ENCODE measurements at places on chromosomes 5 and 9. TPM values are rescaled to one million over a fixed set of nuclear protein-coding genes. Genes with fewer than 3 reads are reported as not detected.

NUTM2F gene
- not detected for total RNA-seq

FAM169A gene
- 26.5 TPM for total RNA-seq

SLC45A2 gene
- not detected for total RNA-seq

AQP3 gene
- 5.8 TPM for total RNA-seq

LECT2 gene
- not detected for total RNA-seq

PCDHGB7 gene
- total RNA-seq, result 23.6 TPM

DNA sequence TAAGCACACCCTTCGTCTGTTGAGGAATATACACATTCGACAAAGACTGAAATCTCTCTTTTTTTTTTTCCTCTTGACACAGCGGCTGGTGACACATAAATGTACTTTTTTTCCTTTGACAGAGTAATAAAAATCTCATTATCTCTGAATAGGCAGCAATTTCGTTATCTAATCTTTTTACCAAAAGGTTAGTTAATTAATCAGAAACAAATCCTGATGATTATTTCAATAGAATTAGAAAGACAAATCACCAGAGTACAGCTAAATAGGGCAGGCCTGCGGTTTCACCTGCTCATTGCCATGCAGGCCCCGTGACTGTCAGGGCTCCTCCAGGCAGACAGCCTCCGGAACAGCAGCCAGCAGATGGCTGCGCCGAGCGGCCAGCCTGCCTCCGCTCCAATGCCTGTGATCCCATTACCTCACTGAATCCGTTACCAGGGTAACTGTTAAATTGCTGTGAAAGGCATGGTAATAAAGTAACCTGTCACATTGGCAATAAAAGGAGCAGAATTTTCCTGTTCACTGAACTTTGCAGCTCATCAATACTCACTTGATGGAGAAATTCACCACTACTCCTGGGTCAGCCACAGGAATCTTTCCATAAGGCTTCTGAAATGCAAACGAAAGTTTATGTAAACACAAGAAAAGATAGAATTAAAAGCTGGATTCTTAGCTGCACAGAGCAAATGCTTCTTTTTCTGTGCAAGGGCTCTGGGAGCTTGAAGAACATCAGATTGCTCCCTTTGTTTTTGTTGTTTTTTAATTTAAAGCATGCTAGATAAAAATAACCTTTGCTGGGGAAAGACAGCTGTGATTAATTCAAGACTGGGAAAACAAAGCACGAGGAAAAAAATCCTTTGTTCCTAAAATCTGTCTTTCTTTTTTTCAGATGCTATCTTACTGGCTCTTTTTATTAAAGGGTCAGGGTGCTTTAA, 666.4 kb upstream of the ZNF608 start:
- peaks cover 3% of the 10 kb centered on the region for H3K4me1 ChIP-seq
- peak overlapping the region; percentile 65 for H3K27ac ChIP-seq
- no peaks in the 10 kb centered on the region for H3K36me3 ChIP-seq
- peak overlapping the region; percentile 23 for H3K4me3 ChIP-seq
- no peaks in the 10 kb centered on the region for H3K27me3 ChIP-seq

DNA sequence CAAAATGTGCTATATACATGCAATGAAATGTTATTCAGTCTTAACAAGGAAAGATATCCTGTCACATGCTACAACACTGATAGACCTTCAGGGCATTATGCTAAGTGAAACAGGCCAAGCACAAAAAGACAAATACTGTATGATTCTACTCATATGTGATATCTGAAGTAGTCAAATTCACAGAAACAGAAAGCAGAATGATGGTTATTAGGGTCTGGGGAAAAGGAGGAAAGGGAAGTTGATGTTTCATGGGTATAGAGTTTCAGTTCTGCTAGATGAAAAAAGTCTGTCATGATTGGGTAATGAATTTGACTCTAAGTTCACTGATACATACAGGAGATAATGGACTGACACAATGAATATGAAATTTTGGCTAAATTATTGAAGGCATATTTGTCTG, 11.2 kb upstream of the RIC1 start:
- H3K27me3 ChIP-seq, result no peaks in the 10 kb centered on the region
- no peaks in the 10 kb centered on the region for H3K4me1 ChIP-seq
- H3K36me3 ChIP-seq, result no peaks in the 10 kb centered on the region
- no peak for DNase-seq
- H3K4me3 ChIP-seq, result no peak overlapping the region
- no peak overlapping the region for H3K27ac ChIP-seq

DNA sequence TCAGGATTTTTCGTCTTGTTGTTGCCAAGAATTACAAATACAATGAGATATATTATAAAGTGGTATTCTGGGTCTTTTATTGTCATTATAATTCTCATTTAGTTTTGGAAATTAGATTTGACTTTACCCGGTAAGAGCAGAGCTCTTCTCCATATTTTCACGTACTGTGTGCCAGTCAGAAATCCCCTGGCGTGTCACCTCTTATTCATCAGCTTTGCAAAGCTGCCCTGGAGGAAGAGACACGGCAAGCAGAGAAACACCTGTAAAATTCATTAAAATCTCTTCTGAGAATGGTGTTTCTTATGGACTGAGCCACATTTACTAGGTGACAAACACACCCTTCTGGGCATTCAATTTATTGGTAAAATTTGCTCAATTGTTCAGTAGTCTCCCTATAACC, 440.4 kb downstream of the HINT1 start:
- DNase-seq, result no peak
- H3K27me3 ChIP-seq, result no peaks in the 10 kb centered on the region
- no peak overlapping the region for H3K4me3 ChIP-seq
- H3K36me3 ChIP-seq, result no peaks in the 10 kb centered on the region
- no peak overlapping the region for H3K27ac ChIP-seq
- no peaks in the 10 kb centered on the region for H3K4me1 ChIP-seq

GRCh38 chr9:106017198-106017740, 322.9 kb downstream of the TMEM38B start:
- H3K27me3 ChIP-seq, result no peaks in the 10 kb centered on the region
- H3K36me3 ChIP-seq, result no peaks in the 10 kb centered on the region
- H3K4me3 ChIP-seq, result no peak overlapping the region
- DNase-seq, result no peak
- no peak overlapping the region for H3K27ac ChIP-seq
- H3K4me1 ChIP-seq, result no peaks in the 10 kb centered on the region

- DNase-seq, result no peak
- no peaks in the 10 kb centered on the region for H3K27me3 ChIP-seq
- no peak overlapping the region for H3K4me3 ChIP-seq
- no peaks in the 10 kb centered on the region for H3K36me3 ChIP-seq
Observed at GRCh38 chr9:118414676-118415075, 710.5 kb downstream of the TLR4 start.

DNA sequence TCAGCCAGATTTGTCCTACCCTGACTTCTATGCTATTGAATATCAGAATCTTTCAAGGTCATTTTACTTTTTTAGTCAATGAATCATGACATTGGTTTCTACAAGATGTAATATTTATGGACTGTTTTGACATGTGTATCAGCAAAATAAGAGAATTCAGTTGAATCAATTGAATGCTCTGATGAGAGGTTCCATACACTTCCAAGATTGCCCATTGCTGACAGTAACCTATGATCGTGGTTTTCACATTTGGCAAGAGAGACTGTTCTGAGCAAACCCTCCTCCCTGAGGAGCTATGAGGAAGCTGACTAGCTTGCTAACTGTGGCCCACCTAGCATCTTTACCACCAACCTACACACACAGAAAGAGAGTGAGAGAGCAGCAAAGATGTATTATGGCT, 56.7 kb upstream of the FST start:
- no peaks in the 10 kb centered on the region for H3K36me3 ChIP-seq
- no peak overlapping the region for H3K27ac ChIP-seq
- H3K27me3 ChIP-seq, result no peaks in the 10 kb centered on the region
- no peak overlapping the region for H3K4me3 ChIP-seq

DNA sequence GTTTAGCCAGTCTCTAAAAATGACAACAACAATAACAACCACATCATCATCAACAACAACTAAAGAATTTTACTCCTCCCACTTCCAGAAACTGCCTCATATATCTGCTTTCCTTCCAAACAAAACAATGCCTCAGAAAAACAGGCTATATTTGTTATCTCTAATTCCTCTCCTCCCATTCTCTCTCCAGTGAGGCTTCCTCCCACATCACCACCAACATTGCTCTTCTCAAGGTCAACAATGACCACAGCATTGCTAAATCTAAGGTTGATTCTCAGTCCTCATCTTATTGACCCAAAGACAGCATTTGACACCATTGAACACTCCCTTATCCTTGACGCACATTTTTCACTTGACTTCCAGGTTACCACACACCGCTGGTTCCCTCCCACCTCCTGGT, 38.1 kb upstream of the PRUNE2 start:
- no peak overlapping the region for H3K27ac ChIP-seq
- H3K4me3 ChIP-seq, result no peak overlapping the region
- no peaks in the 10 kb centered on the region for H3K4me1 ChIP-seq

GRCh38 chr5:124921694-124922093, 175.3 kb upstream of the ZNF608 start:
- DNase-seq, result no peak
- no peak overlapping the region for H3K27ac ChIP-seq
- H3K36me3 ChIP-seq, result no peaks in the 10 kb centered on the region

- H3K27me3 ChIP-seq, result no peaks in the 10 kb centered on the region
- H3K36me3 ChIP-seq, result no peaks in the 10 kb centered on the region
- DNase-seq, result no peak
- no peak overlapping the region for H3K27ac ChIP-seq
- H3K4me1 ChIP-seq, result no peaks in the 10 kb centered on the region
- H3K4me3 ChIP-seq, result no peak overlapping the region
Observed at GRCh38 chr5:170469414-170469813, 34.4 kb upstream of the KCNIP1 start.

- peak; percentile 16 for DNase-seq
- H3K4me1 ChIP-seq, result peaks cover 16% of the 10 kb centered on the region
- no peaks in the 10 kb centered on the region for H3K36me3 ChIP-seq
- H3K4me3 ChIP-seq, result no peak overlapping the region
- H3K27me3 ChIP-seq, result no peaks in the 10 kb centered on the region
Observed at GRCh38 chr5:179287631-179288030, 57.6 kb downstream of the ADAMTS2 start.

DNA sequence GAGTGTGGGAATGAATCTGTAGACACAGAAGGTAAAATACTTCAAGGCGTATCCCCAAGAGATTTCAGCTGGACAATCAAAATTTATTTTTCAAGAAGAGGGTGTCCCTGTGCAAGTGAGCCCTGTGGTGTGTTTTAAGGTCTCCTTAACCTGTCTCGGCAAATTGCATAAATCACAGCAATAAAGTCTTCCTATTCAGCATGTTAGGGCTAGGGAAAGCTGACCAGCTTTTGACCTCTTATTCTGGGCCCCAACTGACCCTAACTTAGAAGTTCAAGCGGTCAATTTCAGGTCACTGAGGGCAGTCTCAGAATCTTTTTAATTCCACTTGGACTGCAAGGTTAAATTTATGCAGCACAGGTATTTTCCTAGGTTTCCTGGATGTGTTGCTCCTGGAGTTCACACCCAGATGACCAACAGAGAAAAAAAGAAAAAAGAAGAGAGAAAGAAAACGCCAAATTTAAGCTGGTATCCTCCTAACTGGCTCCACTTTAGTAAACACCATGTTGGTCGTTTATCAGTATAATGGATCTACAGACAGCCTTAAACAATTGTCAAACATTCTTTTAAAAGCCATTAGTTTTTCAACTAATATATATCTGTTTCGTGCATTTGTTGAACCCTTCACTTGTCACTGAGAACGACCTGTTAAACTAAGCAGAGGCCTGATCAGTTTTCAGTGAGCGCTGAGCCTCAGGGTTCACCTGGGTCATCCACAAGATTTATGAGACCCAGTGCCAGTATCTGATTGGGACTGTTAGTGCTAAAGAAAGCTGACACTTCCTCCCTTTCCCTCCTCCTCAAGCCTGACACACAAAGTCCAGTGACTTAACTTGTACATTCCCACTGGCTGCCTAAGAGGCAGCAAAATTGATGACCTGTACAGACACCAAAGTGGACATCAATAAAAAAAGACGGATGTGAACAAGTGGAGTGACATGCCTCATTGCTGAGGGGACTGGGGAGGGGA, 546.1 kb downstream of the NR2F1-AS1 start:
- DNase-seq, result no peak
- H3K4me3 ChIP-seq, result no peak overlapping the region
- no peaks in the 10 kb centered on the region for H3K4me1 ChIP-seq
- H3K27me3 ChIP-seq, result no peaks in the 10 kb centered on the region

DNA sequence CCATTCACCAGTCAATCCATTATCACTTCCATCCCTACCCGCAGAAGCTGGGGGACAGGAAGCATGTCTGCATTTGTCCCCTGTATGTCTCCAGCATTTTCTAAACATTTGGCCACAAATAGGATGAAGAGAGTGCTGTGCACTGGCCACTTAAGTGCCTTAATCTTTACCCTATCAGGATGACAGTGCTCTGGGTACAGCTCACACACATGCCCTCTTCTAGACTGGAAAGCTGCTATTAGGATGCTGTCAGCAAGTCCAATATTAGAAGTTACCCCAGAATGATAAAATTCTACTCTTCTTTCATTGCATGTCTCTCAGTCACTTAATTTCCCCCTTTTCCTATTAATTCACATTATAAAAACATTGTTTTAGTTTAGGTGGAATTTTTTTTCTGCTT, 168.4 kb downstream of the RASEF start:
- H3K4me1 ChIP-seq, result no peaks in the 10 kb centered on the region
- no peaks in the 10 kb centered on the region for H3K36me3 ChIP-seq
- H3K27me3 ChIP-seq, result no peaks in the 10 kb centered on the region
- H3K4me3 ChIP-seq, result no peak overlapping the region
- no peak overlapping the region for H3K27ac ChIP-seq

GRCh38 chr5:103340132-103340531, 81.6 kb downstream of the MACIR start:
- H3K27me3 ChIP-seq, result no peaks in the 10 kb centered on the region
- H3K4me3 ChIP-seq, result no peak overlapping the region
- no peak for DNase-seq
- no peaks in the 10 kb centered on the region for H3K36me3 ChIP-seq

DNA sequence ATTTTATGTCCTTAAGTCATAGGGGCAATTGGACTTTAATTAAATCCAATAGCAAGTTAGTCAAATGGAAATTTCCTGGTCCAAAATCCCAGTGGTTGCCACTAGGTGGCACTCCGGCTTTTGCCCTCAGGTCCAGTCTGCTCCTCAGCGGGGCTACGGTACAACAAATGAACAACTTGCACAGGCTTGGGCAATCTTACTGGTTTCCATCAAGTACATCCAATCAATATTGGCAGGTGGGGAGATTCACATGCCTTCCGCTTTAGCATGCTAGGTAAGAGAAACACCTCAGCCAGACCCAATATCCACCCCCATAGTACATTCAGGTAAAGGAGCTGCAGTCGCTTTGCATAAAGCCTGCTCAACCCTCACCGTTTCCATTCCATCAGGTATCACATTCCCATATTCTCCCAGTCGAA, 6.3 kb upstream of the MXD3 start:
- H3K36me3 ChIP-seq, result no peaks in the 10 kb centered on the region
- no peaks in the 10 kb centered on the region for H3K4me1 ChIP-seq
- no peak overlapping the region for H3K27ac ChIP-seq
- no peaks in the 10 kb centered on the region for H3K27me3 ChIP-seq
- peak; percentile 63 for DNase-seq
- H3K4me3 ChIP-seq, result no peak overlapping the region

- no peaks in the 10 kb centered on the region for H3K27me3 ChIP-seq
- H3K4me1 ChIP-seq, result no peaks in the 10 kb centered on the region
- no peak overlapping the region for H3K27ac ChIP-seq
- no peak overlapping the region for H3K4me3 ChIP-seq
- DNase-seq, result no peak
Observed at GRCh38 chr5:10615693-10616092, 51.8 kb downstream of the ANKRD33B start.

- H3K27me3 ChIP-seq, result no peaks in the 10 kb centered on the region
- no peak overlapping the region for H3K4me3 ChIP-seq
- peak overlapping the region; percentile 89 for H3K27ac ChIP-seq
- H3K36me3 ChIP-seq, result no peaks in the 10 kb centered on the region
- no peaks in the 10 kb centered on the region for H3K4me1 ChIP-seq
- DNase-seq, result no peak
Observed at GRCh38 chr9:130118841-130119518, 53.2 kb upstream of the NCS1 start.

Measured in uterus (tissue), 4 donors.